ENCODE measurements at places on chromosomes 7 and 10.

DNA sequence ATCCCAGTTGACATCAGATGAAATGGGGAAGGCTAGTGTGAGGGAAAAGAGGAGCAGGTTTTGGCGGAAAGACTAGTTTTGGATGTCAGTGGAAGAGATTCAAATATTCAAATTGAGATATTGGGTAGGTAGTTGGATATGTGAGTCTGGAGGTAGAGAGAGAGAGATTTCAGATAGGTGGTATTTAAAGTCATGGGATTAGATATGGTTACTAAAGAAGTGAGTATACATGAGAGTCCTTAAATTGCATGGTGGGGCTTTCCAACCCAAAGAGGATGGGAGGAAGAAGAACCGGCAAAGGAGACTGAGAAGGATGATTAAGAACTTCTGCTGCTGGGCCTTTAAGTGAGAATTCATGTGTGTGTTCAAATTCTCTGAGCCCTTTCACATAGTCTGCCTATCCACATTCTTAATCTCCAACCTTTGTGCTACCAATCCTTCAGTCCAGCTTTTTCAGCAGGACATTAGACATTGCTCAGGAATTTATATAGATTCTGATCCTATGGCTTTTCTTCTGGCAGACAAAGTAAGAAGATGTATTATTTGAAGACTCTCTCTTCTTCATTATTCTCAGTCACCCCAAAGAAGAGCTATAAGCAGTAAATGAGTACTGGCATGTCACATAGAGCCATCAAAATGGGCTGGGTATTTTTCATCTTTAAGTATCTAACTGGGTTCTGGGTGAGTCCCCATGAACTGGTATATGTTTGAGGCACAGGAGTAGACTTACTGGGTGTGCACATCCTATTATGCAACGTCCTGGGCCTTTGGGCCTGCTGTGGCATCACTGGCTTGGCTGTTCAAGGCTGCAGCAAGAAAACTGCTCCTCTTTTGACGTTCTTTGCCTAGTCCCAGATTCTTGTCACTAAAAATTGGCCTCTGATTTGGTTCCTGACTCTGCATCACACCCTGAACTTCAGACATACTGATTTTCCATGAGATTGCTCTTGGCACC lies 33.6 kb downstream of the ST7 start:
- no peak for DNase-seq

- DNase-seq, result no peak
Observed at GRCh38 chr10:74334221-74334620, 183.2 kb downstream of the ADK start.

- DNase-seq, result no peak
Observed at GRCh38 chr7:28044825-28045224, 135.8 kb downstream of the JAZF1 start.

GRCh38 chr10:129464251-129464650 lies 2.8 kb upstream of the MGMT start:
- no peak for DNase-seq

- no peak for DNase-seq
Observed at GRCh38 chr10:3850999-3851937, 66.3 kb upstream of the KLF6 start.

DNA sequence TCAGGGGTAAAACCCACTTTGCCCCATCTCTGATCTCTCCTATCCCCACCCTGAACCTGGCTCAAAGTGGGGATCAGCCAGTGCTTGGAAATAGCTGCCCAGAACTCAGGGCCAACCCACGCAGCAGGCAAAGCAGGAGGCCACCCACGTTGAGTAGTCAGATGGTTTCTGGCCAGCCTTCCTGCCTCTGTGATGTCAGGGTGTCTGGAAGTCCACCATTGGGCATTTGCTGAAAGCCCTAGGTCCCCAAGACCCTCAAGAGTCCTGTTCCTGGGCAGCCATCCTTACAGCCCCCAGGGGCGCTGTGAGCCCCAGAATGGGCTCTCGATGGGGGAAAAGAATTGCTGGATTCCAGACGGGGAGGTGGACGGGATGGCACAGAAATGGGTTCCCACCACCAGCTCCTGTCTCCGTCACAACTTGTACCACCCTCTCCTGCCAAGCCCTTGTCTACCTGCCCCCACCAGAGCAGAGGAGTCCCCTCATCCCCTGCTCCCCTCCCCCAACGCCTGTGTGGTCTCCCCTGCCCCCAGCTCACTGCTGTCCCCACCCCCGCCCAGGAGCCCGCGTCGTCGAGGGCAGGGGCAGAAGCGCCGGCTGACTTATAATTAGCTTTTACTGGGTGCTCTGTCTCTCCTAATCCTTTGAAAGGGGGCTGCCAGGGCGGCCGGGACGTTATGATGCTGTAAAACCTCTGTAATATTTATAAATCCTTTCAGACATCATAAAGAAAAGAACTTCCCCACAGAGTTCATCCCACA lies 3.9 kb downstream of the MYL10 start:
- no peak for DNase-seq

DNA sequence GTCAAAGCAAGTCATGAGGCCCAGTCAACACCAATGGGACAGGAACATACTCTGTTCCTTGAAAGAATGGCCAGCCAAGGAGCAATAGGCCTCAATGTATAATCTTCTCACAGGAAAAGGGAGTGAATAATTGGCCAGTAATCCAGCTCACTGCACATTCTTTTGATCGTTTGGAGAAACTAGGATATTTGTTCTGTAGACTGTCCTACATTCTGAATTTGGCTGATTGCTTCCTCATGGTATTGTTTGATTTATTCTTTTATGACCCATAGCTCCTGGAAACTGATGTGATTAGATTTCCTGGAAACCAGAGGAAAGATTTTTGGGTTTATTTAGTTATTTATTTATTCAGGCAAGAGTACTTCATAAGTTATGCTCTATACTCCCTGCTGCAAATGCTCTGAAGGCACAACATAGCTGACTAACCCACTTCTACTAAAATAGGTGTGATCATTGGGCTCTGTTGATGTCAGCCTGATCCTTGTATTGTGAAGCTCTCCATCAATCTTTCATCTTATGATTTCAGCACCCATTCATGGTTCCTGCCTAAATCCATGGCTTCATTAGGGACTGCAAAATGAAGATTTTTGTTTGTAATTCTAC lies 745.2 kb downstream of the SUGCT start:
- no peak for DNase-seq

- peak; percentile 69 for DNase-seq
Observed at GRCh38 chr7:36986948-36987724, 262.8 kb upstream of the AOAH start.

DNA sequence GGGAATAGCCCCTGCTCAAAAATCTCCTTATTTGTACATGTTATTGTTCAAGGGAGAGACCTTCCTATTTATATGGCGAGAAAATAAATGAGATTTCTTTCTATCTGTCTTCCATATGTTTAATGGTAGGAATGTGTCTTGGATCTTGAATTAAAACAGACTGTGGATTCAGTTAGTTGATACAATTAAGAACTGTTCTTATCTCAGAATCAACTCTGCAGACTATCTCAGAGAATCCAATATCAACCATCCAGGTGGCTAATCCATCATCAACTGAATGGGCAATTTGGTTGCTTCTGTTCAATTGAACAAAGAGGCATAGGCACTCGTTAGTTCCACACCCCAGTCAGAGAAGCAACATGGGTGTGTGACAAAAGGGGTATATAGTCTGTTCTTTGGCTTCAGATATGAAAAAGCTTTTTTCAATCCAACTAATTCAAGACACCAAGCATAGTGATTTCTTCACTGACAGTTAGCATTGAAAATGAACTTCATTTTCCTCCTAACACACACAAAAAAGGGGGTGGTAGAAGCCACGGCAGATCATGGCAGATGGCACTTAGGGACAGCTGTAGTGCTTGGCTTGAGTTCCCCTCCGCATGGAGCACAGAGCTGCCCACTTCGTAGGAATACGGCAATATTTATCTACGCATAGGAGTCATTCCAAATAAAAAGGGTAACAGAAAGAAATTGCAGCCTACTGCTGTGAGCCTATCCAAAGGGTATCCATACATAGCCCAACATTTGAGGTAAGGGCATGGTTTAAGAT lies 135.9 kb downstream of the KIAA1217 start:
- peak; percentile 51 for DNase-seq

DNA sequence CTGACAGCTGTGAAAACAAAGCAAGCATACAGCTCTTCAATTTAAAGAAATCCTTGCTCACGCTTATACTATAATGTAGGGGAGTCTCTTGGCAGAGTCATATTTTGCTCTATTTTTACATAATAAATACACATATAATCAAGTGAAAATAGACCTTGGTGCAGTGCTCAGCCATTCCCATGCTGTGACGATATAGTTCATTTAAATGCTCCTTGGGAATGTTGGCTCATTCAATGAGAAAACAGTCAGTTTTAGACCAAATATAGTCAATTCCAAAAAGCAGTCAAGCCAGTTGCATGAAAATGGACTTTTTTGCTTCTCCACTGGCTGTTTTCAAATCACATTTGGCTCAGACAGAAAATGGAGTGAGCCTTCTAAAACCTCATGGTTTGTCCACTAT lies 587.4 kb downstream of the SUGCT start:
- DNase-seq, result no peak

GRCh38 chr10:101829561-101830315 lies 11.5 kb upstream of the OGA start:
- no peak for DNase-seq

GRCh38 chr7:17554341-17555015 lies 256.0 kb downstream of the AHR start:
- no peak for DNase-seq

DNA sequence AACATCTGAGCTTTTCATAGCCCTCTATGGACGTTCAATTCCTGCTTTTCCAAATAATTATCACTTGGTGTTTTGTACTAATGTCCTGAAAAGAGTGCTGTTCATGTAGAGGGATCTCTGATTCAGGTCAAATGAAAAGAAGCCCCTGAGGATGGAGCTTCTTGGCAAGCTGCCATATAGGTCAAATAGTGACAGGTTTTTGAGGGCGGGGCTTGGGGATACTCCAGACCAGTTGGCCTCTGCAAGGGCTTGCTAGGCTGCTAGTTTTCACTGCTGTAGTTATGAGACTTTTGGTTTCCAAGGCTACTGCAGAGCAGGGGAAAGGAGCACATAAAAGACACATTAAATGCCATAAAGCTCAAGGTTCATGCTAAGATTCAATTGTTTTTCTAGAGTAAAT lies 257.2 kb upstream of the CACNA2D1 start:
- no peak for DNase-seq

- no peak for DNase-seq
Observed at GRCh38 chr10:51654918-51655317, 44.5 kb downstream of the CSTF2T start.

GRCh38 chr10:69045441-69046300 lies 42.2 kb upstream of the SRGN start:
- DNase-seq, result no peak

DNA sequence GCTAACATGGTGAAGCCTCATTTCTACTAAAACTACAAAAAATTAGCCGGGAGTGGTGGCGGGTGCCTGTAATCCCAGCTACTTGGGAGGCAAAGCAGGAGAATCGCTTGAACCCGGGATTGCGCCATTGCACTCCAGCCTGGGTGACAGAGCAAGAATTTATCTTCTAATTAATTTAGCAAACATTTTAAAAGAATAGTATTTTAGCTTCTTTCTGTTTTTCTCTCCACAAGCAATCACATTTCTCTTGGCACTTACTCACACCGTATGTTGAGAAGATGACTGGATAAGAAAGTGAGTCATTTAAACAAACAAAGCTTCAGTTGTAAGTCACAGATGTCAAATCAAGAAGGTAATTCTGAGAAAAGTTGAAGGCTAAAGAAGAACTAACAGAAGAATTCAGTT lies 264.0 kb downstream of the ARL4A start:
- DNase-seq, result no peak

GRCh38 chr10:70575874-70576802 lies 26.4 kb downstream of the PRF1 start:
- DNase-seq, result no peak

- no peak for DNase-seq
Observed at GRCh38 chr10:43595739-43596298, 10.4 kb upstream of the ZNF485 start.

GRCh38 chr10:1151076-1152033 lies 95.2 kb downstream of the WDR37 start:
- no peak for DNase-seq

DNA sequence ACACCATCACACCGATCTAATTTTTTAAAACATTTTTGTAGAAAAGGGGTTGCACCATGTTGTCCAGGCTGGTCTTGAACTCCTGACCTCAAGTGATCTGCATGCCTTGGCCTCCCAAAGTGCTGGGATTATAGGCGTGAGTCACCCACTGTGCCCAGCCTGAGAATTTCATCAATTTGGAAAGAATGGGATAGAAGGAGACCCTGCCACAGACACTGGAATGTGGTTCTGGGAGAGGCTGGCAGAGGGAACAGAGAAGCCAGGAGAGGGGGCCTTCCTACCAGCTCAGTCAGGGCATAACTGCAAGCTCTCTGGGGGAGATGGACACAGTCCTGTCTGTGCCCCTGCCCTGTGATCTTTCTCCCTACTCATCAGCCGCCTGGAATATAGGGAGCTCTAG lies 42.1 kb upstream of the MKRN1 start:
- DNase-seq, result no peak

DNA sequence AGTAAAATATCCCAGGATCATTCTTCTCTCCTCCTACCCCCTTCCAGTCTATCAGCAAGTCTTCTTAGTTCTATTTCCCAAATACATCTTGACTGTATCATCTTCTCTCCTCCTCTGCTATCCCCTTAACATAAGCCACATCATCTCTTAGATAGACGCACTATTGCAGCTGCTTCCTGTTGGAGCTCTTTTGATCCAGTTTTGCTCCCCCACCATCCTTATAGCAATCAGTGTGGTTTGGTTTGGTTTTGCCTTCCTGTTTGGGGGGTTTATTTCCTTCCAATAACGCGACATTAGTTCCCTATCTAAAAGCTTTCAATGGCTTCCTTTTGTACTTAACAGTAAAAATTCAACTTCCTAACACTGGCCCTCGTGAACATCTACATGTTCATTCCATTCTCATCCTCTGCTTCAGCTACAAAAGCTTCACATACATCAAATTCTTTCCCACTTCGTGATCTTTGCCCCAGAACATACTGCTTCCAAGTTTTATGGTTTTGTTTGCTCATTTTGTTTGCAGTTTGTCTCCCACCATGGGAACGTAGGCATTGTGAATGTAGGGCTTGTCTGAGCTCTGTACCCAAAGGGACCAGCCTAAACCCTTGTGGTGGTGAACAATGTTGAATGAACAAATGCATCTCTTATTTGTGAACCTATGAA lies 33.7 kb upstream of the PLXDC2 start:
- DNase-seq, result no peak

Data from cerebellum (tissue), 4 donors.